Neural crest cell (in vitro differentiated cells): ENCODE measurements at places on chromosomes 7 and 10. TPM values are rescaled to one million over a fixed set of nuclear protein-coding genes. Genes with fewer than 3 reads are reported as not detected.

Gene KNDC1
- 4.0 and 5.5 TPM in 2 replicates for total RNA-seq

Gene CPA2
- 0.55 and 1.2 TPM in 2 replicates for total RNA-seq

- H3K27me3 ChIP-seq: peaks cover 16% of the 10 kb centered on the region
- H3K4me1 ChIP-seq: peaks cover 29% of the 10 kb centered on the region
- H3K4me3 ChIP-seq: no peak overlapping the region
- no peaks in the 10 kb centered on the region for H3K36me3 ChIP-seq
- H3K27ac ChIP-seq: no peak overlapping the region
Measured at GRCh38 chr7:30172451-30172850, 37.7 kb downstream of the MTURN start.

Gene TYW1B
- total RNA-seq: 2.7 and 3.4 TPM in 2 replicates

GRCh38 chr7:1757601-1758000, 87.5 kb downstream of the ELFN1 start:
- DNase-seq: no peak
- no peaks in the 10 kb centered on the region for H3K4me1 ChIP-seq
- H3K27ac ChIP-seq: no peak overlapping the region
- H3K4me3 ChIP-seq: no peak overlapping the region

GRCh38 chr7:107938456-107939250, 47.7 kb downstream of the DLD start:
- H3K36me3 ChIP-seq: peaks cover 35% of the 10 kb centered on the region
- no peaks in the 10 kb centered on the region for H3K27me3 ChIP-seq
- no peak overlapping the region for H3K27ac ChIP-seq
- H3K4me1 ChIP-seq: peaks cover 19% of the 10 kb centered on the region

DNA sequence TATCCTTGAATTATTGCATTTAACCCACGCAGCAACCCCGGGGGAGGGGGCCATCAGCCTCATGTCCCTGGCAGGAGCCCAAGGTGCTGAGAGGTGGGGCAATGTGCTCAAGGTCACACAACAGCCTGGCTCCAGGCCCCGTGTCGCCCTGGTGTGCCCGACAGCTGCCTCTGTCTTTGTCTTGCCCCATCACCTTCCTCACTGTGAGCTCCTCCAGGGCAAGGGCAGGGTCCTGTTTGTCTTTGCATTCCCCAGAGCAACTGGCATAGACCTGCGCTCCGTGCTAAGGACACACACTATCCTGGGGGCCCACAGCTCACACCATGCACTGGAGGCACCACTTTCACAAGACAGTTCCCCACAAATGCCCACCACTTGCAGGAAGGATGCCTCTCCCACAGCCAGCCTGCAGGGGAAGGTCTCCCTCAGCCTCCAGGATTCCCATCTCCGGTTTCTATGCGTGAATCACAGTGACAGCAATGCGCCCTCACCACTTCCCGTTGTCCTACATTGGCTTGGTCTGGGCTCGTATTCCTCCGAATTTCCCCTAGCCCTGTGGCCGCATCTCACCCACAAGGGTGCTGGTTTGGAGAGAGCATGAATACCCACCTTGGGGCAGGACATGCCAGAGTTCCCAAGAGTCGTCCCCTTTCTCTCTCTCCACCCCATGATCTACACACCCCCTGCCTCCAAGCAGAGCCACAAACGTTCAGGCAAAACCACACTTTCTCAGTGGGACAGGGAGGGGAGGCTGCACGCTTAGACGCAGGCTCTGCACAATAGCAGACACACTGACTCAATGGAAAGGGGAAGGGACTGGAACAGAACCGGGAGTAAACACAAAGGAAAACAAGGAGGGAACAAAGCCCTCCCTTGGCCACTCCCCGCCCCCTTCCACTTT, 10.3 kb downstream of the ITPRIP start:
- peaks cover 67% of the 10 kb centered on the region for H3K4me1 ChIP-seq
- peak; percentile 53 for DNase-seq
- H3K36me3 ChIP-seq: peaks cover 7% of the 10 kb centered on the region
- H3K4me3 ChIP-seq: peak overlapping the region; percentile 86
- H3K27me3 ChIP-seq: peaks cover 99% of the 10 kb centered on the region

Gene HECW1
- 2.8 and 3.6 TPM in 2 replicates for total RNA-seq

Gene EPO
- 0.23 and 0.30 TPM in 2 replicates for total RNA-seq

- no peaks in the 10 kb centered on the region for H3K4me1 ChIP-seq
- H3K27ac ChIP-seq: no peak overlapping the region
- H3K27me3 ChIP-seq: peaks cover 26% of the 10 kb centered on the region
- no peaks in the 10 kb centered on the region for H3K36me3 ChIP-seq
Measured at GRCh38 chr10:43050011-43050410, 26.9 kb upstream of the RET start.

Gene C10orf53
- total RNA-seq: 0.14 TPM in 1 of 2 replicates, not detected in the other

DNA sequence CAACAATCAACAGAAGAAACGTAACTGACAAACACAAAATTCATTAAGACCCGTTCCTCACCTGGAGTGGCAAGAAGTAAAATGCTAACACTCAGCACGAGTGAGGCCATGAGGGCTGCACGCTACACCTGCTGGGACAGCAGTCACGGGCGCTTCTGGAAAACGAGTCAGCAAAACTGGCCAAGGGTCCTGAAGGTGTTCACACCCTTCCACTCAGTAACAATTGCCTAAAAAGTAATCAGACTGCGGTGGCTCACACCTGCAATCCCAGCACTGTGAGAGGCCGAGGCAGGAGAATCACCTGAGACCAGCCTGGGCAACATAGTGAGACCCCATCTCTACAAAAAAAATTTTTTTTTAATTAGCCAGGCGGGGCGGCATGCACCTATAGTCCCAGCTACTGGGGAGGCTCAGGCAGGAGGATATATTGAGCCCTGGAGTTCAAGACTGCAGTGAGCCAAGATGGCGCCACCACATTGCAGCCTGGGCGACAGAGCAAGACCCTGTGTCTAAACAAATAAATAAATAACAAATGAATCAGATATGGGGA, 199.1 kb downstream of the MAD1L1 start:
- H3K27ac ChIP-seq: no peak overlapping the region
- peaks cover 31% of the 10 kb centered on the region for H3K4me1 ChIP-seq
- H3K4me3 ChIP-seq: no peak overlapping the region
- H3K27me3 ChIP-seq: no peaks in the 10 kb centered on the region
- peaks cover 14% of the 10 kb centered on the region for H3K36me3 ChIP-seq

GRCh38 chr10:104273899-104274575, 5.1 kb downstream of the GSTO2 start:
- H3K4me1 ChIP-seq: peaks cover 7% of the 10 kb centered on the region
- no peak overlapping the region for H3K27ac ChIP-seq
- no peak overlapping the region for H3K4me3 ChIP-seq
- DNase-seq: no peak
- H3K27me3 ChIP-seq: peaks cover 50% of the 10 kb centered on the region

Gene ABCB4
- 5.8 and 6.7 TPM in 2 replicates for total RNA-seq

GRCh38 chr10:112805701-112806100, 144.3 kb upstream of the TCF7L2 start:
- H3K27me3 ChIP-seq: no peaks in the 10 kb centered on the region
- no peak overlapping the region for H3K4me3 ChIP-seq
- H3K27ac ChIP-seq: no peak overlapping the region
- H3K36me3 ChIP-seq: peaks cover 10% of the 10 kb centered on the region

- no peak overlapping the region for H3K27ac ChIP-seq
- peak; percentile 51 for DNase-seq
- peaks cover 6% of the 10 kb centered on the region for H3K27me3 ChIP-seq
- no peaks in the 10 kb centered on the region for H3K4me1 ChIP-seq
Measured at GRCh38 chr10:95841661-95842498, 65.9 kb upstream of the CC2D2B start.

Gene NUDT1
- total RNA-seq: 54.9 and 60.2 TPM in 2 replicates

DNA sequence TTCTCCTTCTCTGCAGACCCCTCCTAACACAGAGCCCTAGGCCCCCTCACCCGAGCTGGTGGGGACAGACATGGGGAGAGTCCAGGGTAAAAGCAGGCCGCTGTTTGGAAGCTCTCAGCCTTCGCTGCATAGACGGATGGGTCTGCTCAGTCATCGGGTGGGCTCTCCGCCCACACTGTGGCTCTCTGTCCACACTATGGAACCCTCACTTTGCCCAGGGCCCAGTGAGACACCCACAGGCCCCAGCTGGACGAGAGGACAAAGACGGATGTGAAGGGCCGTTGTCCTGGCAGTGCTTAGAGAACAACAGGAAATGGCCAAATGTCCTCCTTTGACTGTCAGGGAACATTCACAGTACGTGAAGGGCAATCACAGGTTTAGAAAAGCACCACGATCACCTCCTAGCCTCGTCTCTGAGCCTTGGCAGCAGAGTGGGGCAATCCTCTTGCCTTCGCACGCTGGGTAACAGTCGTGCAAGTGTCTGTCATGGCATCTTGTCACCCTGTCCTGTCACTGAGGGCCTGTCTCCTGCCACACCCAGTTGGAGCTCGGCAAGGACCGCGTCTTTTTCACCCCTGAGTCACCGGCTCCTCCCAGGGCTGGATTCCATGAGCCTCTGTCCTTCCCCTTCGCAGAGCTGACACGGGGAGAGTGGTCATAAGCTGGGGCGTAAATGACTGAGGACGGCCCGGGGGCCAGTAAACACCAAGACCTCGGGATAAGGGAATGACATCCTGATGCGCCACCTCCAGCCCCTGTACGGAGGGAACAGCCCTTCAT, 80.6 kb downstream of the PRKAG2 start:
- no peaks in the 10 kb centered on the region for H3K36me3 ChIP-seq
- H3K4me1 ChIP-seq: peaks cover 28% of the 10 kb centered on the region
- no peak for DNase-seq
- H3K27me3 ChIP-seq: no peaks in the 10 kb centered on the region
- H3K4me3 ChIP-seq: no peak overlapping the region

DNA sequence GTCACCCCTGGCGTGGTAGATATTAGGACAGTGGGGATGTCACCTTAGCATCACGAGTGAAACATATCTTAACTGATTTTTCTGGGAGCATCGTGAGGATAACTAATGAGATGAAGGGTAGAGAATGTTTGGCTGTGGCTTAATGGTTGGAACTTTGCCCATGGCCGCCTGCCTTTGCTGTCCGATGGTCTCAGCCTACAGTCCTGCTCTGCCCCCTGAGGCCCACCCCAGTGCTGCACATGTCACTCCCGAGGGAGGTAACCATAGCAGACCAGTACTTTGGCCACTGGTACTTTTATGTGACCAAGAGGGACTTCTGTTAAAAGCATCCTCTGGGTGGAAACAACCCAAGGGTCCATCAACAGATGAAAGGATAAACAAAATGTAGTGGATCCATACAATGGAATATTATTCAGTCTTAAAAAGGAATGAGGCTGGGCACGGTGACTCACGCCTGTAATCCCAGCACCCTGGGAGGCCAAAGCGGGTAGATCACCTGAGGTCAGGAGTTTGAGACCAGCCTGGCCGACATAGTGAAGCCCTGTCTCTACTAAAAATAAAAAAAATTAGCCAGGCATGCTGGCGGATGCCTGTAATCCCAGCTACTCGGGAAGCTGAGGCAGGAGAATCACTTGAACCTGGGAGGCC, 58.4 kb downstream of the TACR2 start:
- DNase-seq: no peak
- peaks cover 8% of the 10 kb centered on the region for H3K4me1 ChIP-seq
- H3K27ac ChIP-seq: peak overlapping the region; percentile 86
- no peak overlapping the region for H3K4me3 ChIP-seq

DNA sequence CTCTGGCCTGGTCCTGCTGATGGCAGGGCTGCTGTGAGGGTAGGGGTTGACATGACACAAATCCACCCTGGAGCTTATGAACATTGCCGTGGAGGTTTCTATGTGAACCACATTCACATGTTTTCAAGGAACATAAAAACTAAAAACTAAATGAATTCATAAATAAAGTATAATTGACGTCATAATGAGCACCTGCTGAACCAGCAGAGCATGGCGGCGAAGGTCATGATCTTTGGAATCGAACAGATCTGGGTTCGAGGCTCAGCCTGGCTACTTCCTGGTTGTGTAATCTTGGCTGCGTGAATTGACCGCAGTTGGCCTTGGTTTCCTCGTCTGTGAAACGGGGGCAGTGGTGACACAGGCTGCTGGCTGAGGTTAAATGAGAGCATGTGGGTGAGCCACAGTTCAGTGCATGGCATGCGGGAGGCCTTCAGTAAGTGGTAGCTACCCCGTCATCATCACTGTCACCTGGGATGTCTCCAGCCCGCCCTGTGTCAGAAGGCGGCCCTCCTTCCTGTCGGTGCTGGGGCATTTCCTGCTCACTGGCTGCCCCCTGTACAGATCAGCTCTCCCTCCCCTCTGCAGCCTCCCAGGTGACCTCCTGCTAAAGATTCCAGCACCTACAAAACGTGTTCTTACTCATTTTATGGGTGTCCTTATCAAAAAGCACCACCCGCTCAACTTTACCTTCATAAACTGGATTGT, 190.3 kb upstream of the SHH start:
- no peaks in the 10 kb centered on the region for H3K36me3 ChIP-seq
- no peaks in the 10 kb centered on the region for H3K27me3 ChIP-seq
- DNase-seq: no peak

- no peak overlapping the region for H3K27ac ChIP-seq
- H3K4me3 ChIP-seq: no peak overlapping the region
- H3K4me1 ChIP-seq: no peaks in the 10 kb centered on the region
- H3K27me3 ChIP-seq: no peaks in the 10 kb centered on the region
- no peak for DNase-seq
- no peaks in the 10 kb centered on the region for H3K36me3 ChIP-seq
Measured at GRCh38 chr7:117951285-117951684, 78.0 kb upstream of the CTTNBP2 start.

DNA sequence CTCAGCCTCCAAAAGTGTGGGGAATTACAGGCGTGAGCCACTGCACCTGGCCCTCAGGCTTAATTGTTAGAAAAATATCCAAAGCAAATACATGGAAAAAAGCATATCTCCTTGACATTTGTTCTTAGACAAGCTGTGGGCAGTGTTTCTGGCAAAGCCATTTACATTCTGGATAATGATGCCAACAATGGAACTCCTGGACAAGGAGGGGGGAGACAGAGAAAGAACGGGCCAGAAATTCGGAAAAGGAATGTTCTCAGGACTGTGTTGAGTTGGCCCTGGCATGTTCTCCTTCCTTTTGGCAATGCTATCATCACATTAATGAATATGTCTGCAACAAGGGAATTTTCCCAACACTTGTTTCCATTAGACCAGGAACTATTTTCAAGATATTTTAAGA, 88.7 kb downstream of the UBE2H start:
- no peak overlapping the region for H3K4me3 ChIP-seq
- no peaks in the 10 kb centered on the region for H3K27me3 ChIP-seq
- H3K27ac ChIP-seq: no peak overlapping the region

- H3K4me3 ChIP-seq: no peak overlapping the region
- no peak for DNase-seq
- H3K27ac ChIP-seq: no peak overlapping the region
- peaks cover 12% of the 10 kb centered on the region for H3K4me1 ChIP-seq
- H3K27me3 ChIP-seq: no peaks in the 10 kb centered on the region
- H3K36me3 ChIP-seq: no peaks in the 10 kb centered on the region
Measured at GRCh38 chr10:88411772-88412349, 171.3 kb downstream of the RNLS start.

Gene SNX10
- total RNA-seq: 5.0 and 5.4 TPM in 2 replicates

Gene MMD2
- total RNA-seq: 0.25 TPM in 1 of 2 replicates, not detected in the other
